Calu3 (cell line): ENCODE measurements at places on chromosomes 1 and 21. TPM values are rescaled to one million over a fixed set of nuclear protein-coding genes. Genes with fewer than 3 reads are reported as not detected.

The OR6K3 gene
- total RNA-seq, result not detected in 2 replicates

The SLFNL1 gene
- 0.52 and 0.83 TPM in 2 replicates for total RNA-seq

The FCGR1A gene
- total RNA-seq, result not detected in 2 replicates

The PLA2G2C gene
- not detected in 2 replicates for total RNA-seq

The TAL1 gene
- total RNA-seq, result not detected in 2 replicates

The FGGY gene
- total RNA-seq, result 8.5 and 11.1 TPM in 2 replicates

The GSTM4 gene
- 12.6 and 13.6 TPM in 2 replicates for total RNA-seq

The DENND2C gene
- 1.2 and 1.3 TPM in 2 replicates for total RNA-seq

The NFASC gene
- total RNA-seq, result not detected in 2 replicates

The SAMSN1 gene
- total RNA-seq, result 0.93 and 1.5 TPM in 2 replicates

The SLC1A7 gene
- not detected in 2 replicates for total RNA-seq

The C1orf115 gene
- total RNA-seq, result 5.1 and 8.5 TPM in 2 replicates

The GRIK3 gene
- not detected in 2 replicates for total RNA-seq

DNA sequence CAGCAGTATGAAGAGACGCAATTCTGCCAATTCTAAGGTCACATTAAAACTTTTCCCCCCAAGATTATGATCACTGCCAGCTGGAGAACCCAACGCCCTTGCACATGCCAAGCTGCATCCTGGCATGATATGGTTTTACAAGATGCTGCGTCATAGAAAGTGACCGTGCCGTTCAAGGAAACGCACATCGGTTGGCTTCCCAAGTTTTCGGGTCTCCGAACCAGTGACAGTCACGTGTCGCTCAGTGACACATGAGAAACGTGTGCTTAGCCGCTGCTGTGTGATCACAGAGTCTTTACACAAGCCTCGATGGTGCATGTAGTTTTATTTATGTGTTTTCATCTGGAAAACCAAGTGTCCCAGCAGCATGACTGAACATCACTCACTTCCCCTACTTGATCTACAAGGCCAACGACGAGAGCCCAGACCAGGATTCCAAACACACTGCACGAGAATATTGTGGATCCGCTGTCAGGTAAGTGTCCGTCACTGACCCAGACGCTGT is 7.4 kb downstream of the SMIM1 start:
- no peak for DNase-seq

- DNase-seq, result no peak
Measured at GRCh38 chr1:194723067-194723466, 1536.7 kb upstream of the B3GALT2 start.

DNA sequence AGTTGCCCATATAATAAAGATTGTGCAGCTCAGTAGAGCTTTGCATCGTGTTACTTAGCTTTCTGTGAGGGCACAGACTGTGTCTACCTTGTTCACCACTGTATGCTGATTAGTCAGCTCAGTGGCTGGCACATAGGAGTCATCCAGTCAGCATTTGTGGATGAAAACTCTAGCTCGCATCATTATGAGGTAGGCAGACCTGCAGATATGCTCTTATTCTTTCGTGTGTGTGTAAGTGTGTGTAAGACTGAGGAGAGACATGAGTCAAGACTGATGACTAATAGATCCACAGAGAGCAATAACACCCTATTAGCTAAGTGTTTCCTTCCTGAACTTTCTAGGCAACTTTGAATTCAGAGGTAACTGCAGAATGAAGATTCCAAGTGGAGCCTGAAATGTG is 17.1 kb downstream of the TTF2 start:
- no peak for DNase-seq

GRCh38 chr1:28933918-28934317 is 19.5 kb downstream of the EPB41 start:
- DNase-seq, result no peak

DNA sequence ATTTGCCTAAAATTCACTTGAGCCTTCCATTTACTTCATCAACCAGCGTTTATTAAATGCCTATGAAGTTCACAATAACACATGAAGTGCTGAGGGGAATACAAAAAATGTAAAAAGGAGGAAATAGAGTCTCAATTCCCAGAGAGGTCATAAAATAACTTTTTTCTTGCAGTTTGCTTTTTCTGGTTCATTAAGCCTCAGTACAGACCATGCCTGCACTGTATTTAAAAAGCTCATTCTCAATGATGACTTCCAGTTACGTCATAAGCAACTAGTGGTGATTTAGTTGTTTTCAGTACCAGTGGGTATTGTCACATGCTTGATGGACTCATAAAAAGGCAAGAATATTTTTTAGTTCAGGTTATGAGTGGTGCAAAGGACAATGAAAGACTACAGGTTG is 160.1 kb upstream of the UBE2U start:
- DNase-seq, result no peak

DNA sequence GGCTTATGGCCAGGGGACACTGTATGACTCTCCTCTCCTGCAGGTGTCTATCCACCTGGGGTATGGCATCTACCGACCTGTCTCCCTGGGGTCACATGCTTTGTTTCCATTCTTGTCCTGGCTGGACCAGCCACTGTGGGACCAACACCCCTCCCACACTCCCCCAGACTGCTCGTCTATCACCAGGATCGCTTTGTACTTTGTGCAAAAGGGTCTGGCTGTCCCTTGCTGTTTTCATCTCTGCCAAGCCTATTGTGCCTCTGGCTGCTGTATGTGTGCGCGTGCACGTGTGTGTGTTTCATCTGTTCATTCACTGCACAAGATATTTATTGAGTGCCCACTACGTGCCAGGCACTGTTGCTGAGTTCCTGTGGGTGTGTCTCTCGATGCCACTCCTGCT is 25.5 kb downstream of the ETNK2 start:
- DNase-seq, result no peak

DNA sequence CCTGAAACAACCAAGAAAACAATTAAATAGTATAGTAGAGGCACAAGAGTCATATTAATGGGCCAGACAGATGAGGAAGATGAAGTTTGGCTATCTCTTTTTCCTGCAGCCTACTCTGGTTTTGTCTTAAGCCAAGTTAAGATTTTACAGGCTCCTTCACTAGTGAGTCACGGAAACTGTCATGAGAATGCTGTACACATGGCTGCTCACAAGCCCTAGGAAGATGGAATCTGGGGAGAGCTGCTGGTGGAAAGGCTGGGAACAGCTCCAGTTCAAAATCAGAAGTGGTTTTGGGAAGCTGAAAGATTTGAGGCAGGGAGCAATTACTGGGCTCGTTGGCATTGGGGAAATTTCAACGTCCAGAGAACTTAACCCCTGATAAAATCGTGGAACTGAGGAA is 46.4 kb upstream of the S1PR1 start:
- no peak for DNase-seq

DNA sequence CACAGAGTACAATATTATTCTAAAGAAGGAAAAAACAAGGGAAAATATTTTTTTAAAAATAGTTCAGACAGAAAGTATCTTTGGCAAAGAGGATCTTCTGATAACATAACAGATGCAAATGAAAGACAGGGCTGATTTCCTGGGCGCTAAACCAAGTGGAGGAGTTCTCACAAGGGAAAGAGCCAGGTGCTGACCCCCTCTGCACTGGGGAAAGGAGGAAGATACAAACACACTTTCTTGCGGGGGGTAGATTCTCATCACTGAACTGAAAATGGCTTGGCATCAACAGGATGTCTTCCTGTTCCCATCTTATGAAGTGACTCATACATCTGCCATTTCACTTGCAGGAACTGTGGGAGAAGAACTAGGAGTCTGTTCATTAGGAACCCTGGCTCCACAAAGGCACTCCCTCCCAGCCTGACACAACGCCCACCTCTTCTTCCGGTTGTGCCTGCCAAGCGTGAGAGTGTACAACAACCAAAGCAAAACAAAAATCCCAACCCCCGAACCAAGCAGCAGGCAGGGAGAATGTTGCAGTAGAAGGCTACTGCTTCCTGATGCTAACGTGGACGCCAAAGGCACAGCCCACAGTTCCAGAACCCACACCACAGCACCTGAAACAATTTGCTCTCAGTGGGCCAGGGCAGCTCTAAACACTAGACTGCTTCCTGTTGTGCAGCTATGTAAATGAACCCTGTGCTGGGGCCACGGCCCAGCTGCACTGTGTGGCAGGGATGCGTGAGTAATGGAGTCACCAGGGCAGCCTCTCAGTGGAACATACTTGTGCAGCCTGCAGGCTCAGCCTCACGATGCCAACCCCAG is 51.0 kb downstream of the GADD45A start:
- peak; percentile 74 for DNase-seq

- no peak for DNase-seq
Measured at GRCh38 chr1:60113028-60113427, 39.5 kb upstream of the C1orf87 start.

- DNase-seq, result no peak
Measured at GRCh38 chr1:26378088-26378878, 5.7 kb upstream of the ZNF683 start.

GRCh38 chr21:40587736-40588346 is 259.1 kb downstream of the DSCAM start:
- DNase-seq, result no peak

DNA sequence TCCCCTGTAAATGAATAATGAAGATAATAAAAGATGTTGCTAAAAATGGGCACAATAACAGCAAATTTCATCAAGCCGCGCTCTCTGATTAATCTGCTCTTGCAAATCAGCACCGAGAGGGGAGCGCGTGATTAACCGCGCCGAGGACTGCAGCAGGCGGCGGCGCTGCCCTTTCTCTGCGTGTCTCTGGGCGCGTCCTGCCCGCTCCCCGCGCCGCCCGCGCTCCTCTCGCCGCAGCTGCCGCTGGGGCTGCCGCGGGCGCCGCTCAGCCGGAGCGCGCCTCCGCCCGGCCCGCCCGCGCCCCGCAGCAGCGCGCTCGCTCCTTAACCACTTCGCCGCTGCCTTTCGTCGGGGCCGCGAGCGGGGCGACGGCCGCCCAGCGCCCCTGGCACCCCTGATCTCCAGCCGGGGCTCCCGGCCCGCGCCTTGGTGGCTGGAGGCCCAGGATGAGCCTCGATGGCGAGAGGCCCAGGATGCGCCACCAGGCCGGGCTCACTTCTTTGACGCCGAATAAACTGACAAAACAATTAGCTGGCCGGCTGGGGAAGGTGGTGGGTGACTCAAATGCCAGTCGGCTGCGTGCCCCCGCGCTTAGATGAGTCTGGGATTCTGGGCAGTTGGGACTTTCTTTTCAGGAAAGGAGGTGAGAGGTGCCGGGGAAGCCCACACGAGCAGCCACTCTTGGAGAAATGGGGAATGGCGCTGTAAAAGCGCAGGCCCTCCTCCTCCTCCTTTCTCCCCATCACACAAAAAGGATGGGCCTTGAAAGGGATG is 221.4 kb upstream of the PKN2 start:
- DNase-seq, result peak; percentile 40

GRCh38 chr1:46581681-46582455 is 22.2 kb downstream of the MKNK1 start:
- no peak for DNase-seq

DNA sequence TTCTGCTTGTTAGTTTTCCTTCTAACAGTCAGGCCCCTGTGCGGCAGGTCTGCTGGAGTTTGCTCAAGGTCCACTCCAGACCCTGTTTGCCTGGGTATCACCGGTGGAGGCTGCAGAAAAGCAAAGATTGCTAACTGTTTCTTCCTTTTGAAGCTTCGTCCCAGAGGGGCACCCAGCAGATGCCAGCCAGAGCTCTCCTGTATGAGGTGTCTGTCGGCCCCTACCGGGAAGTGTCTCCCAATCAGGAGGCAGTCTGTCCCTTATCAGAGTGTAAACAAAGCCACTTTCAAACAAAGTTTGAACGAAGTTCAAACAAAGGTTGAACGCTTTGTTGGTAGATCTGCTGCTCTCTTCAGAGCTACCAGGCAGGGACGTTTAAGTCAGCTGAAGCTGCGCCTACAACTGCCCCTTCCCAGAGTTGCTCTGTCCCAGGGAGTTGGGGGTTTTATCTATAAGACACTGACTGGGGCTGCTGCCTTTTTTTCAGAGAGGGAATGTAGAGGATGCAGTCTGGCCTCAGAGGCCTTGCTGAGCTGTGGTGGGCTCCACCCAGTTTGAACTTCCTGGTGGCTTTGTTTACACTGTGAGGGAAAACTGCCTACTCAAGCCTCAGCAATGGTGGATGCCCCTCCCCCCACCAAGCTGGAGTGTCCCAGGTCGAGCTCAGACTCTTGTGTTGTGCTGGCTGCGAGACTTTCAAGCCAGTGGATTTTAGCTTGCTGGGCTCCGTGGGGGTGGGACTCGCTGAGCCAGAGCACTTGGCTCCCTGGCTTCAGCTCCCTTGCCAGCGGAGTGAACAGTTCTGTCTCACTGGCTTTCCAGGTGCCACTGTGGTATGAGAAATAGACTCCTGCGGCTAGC is 401.8 kb downstream of the SRGAP2C start:
- DNase-seq, result peak; percentile 49

- no peak for DNase-seq
Measured at GRCh38 chr1:29861922-29862321, 625.6 kb downstream of the PTPRU start.

DNA sequence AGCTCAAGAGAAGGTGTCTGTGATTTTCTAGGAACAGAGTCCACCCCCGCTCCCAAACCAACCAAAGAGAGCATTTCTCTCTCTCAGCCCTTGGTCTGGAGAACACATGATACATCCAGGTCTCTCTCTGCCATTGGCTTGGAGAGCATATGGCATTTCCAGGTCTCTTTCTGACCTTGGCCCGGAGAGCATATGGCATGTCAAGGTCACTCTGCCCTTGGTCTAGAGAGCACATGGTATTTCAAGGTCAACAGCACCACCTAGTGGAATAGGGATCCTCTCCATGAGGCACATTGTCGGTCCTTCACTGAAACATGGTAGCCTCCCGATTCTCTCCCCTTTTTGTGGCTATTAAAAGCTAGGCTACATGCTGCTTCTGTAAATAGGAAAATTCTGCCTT is 437.7 kb upstream of the OLFM3 start:
- no peak for DNase-seq

- DNase-seq, result no peak
Measured at GRCh38 chr1:198399452-198399851, 141.0 kb downstream of the ATP6V1G3 start.

GRCh38 chr1:224196813-224197600 is 14.0 kb downstream of the DEGS1 start:
- DNase-seq, result no peak

- DNase-seq, result no peak
Measured at GRCh38 chr1:37174876-37175275, 140.6 kb upstream of the GRIK3 start.

- DNase-seq, result no peak
Measured at GRCh38 chr1:96538111-96538641, 183.4 kb upstream of the PTBP2 start.

- peak; percentile 78 for DNase-seq
Measured at GRCh38 chr1:115641762-115642167, at the start of gene VANGL1. Gene VANGL1, plus strand, starts transcription at chr1:115641970. Its CDS starts 9,444 bp downstream, at chr1:115651414.

DNA sequence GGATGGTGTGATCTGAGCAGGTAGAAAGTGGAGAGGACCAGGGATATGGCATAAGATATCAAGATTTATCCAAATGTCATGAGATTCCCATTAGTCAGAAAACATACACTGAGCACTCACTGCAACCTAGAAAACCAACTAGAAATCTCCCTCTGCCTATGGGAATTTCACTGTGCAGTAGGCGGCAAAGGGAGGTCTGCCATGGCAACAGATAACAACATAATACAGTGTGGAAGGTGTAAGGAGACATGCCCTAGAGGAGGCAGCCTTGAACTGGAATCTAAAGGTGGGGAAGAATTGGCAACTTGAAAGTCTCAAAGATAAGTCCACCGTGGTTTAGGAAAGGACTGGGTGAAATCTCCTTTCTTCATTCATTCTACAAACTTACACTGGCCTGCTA is 238.4 kb downstream of the ATG4C start:
- DNase-seq, result no peak
